Naive B cell (primary cell): ENCODE measurements at places on chromosomes 1 and 21.

DNA sequence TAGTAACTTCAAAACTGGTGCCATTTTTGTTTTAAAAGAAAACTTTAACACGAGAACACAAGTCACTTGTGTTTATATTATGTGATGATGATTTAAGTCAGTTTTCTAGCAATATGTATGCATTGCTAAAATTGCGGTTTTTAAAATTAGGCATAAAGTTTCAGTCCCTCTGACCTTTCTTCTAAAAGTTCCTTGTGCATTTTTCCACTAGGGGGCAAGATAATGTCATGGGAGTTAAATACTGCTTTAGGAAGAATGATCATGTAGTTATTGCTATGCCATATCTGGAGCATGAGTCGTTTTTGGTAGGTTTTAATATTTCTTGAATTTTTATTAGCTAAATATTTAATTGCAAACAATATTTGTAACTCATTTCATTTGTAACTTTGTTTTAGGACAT lies 10.7 kb downstream of the CDC7 start:
- no peak for DNase-seq

DNA sequence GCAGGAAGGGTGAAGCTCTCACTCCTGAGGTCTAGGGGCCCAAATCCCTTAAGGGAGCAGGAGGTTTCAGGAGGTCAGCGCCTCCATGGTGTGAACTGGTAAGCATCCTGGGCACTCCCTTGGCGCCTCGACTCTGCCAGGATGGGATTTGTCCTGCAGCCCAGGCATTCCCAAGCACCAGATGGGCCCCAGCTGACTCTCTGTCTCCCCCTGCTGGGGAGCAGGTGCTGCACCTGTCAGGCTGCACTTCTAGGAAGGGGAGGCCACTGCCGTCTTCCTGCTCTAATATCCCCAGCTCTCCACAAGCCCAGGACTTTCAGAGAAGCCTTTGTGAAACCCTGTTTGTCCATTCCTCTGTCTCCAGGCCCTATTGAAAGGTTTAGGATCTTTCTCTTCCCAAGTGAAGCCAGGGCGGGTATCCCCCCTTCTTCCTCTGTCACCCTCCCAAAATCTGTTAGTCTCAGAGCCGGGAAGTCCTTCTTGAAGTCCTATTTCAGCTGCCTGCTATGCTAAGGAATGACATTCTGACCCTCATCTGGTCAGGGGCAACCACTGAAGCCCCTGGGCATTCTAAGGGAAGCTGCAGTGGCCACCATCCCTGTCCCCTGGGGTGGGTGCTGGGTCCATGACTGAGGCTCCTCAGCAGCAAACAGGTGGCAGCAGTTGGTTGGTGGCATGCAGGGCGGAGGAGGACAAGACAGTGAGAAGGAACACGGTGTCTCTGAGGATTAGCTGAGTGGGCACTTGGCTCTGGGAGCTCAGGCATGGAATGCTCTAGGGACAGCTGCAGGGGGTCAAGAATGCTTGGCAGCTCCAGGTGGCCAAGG lies 3.2 kb downstream of the MYBPH start:
- DNase-seq = peak; percentile 18

- no peak for DNase-seq
Measured at GRCh38 chr1:245986404-245987218, 520.5 kb downstream of the SMYD3 start.

DNA sequence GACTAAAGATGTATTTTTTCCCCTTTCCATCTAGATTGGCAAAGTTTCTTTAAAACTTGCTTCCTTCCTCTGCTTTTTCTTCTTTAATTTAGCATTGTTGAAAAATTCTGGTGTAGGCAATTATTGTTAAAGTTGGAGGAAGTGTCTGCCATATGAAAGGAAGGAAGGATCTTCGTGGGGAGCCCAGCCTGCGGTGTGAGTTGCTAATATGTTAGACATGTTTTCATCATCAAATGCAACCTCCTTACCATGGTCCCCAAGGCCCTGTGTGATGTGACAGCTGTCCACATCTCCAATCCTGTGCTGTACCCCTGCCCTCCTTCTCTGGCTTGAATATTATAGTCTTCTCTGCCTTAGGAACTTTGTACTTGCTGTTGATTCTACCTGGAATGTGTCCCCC lies 81.0 kb upstream of the ZBTB18 start:
- no peak for DNase-seq

DNA sequence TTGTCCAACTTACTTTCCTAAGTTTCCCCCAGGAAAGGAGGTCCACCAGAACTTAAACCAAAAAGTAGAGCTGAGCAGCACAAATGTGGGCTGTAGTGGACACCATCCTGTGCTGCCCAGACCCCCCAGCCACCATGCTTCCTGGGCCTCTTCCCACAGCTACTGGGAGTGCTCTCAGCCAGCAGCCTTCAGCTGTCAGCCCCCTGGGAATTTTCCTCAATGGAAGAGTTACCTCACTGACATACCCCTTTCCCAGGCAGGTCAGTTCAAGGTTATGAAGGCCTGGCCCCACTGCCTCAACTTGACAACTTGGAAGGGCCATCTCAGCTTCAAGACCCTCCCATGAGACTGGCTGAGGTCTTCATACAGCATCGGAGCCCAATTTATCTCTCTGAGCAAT lies 47.7 kb downstream of the CDCP2 start:
- DNase-seq = no peak

- DNase-seq = peak; percentile 17
Measured at GRCh38 chr1:153545067-153546055, at the start of gene S100A4. Gene S100A4 (minus strand): TSS chr1:153545806. CDS start chr1:153544794, 1,012 bp downstream.

- DNase-seq = no peak
Measured at GRCh38 chr21:28669321-28669720, 323.4 kb downstream of the LTN1 start.

GRCh38 chr1:171913385-171913784 lies 72.1 kb downstream of the DNM3 start:
- no peak for DNase-seq

GRCh38 chr1:105914403-105914802 lies 1142.1 kb upstream of the PRMT6 start:
- no peak for DNase-seq

- DNase-seq = no peak
Measured at GRCh38 chr1:61797045-61797755, 54.9 kb downstream of the PATJ start.

GRCh38 chr1:153728305-153729066 lies 636 bp downstream of the INTS3 start:
- DNase-seq = no peak

DNA sequence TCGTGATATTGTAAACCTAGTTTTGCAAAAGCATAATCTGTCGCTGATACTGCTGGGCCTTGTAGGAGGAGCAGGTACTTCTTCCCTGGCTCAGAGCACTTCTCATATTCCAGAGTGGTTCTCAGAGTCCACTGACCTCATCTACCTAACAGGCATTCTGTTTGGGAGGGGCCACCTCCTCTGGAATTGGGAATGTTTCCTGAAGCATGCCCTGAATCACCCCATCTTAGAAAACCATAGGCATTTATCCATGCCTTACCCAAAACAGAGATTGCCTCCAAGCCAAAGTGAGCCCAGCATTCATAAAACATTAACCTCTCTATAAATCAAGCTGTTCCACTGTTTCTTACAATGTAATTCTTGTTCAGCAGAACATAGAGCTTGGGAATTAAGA lies 35.1 kb downstream of the SLC44A3 start:
- DNase-seq = no peak

DNA sequence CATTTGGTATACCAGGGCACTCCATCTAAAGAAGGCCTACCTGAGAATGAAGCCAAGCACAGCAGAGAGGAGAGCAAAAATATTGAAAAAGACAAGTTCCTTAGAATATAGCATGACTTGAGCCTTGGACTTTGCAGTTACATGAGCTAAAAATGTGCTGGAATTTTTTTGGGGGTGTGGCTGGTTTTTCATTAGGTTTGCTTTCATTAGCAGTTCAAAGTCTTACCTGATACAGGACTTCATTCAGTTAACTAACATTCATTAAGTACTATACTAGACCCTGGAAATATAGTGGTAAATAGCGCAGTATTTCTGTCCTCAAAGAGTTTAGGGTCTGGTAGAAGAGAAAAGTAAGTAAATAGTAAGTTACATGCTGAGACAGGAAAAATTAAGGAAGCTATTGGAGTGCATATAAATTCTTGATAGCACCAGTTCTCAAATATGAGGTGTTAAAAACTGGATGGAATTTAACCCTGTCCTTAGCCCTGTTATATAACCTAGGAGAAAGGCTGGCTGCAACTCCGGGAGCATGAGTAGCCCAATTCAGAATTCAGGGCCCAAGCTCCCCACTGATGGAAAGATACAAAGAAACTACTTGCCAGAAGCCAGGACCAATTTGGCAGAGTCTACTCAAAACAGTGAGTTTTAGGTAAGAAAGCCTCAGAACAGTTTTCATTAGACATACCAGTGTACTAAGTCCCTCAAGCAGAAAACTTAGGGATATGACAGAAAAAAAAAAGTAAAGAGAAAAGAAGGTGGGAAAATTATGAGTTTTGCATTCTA lies 3.1 kb upstream of the DOCK7 start:
- no peak for DNase-seq

- DNase-seq = peak; percentile 68
Measured at GRCh38 chr1:43836267-43836951, 97.2 kb upstream of the ARTN start.

DNA sequence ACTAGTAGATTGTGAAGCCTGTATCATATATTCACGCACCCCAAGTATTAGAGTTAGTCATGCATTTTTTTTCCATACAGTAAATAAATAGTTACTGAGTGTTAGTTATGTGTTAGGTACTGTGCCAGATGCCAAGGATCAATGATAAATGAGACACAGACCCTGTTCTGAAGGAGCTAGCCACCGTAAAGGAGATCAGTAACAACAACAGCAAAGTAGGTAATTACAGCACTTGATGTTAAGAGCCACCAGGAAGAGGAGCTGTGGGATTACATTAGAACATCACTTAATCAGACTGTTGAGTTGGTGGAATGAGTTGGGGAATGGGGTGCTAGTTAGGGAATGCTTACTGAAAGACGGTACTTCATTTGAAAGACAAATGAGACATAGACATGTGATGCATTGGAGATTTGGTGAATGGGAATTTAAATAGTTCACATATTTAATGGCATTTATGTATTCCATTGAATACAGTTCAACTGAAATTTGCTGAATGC lies 21.0 kb downstream of the PRKAA2 start:
- DNase-seq = no peak

DNA sequence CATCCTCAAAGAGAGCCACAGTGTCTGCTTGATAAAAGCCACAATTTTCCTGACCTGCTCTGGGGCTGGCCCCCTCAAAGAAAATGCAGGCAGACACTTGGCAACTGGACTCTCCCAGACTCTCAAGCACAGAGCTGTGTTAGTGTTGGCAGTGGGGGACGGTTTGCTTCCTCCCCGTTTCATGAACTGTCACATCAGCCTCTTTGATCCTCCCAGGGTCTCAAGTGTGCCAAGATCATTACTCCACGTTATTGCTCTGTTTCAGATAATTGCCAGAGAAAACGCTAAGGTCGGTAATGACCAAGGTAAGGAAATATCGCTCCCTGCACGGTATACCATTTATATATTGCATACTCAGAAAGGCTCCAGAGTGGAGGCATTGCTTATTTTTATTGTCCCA lies 138.8 kb downstream of the NTMT2 start:
- DNase-seq = no peak

- no peak for DNase-seq
Measured at GRCh38 chr1:180230416-180230790, 339 bp downstream of the LHX4 start.

DNA sequence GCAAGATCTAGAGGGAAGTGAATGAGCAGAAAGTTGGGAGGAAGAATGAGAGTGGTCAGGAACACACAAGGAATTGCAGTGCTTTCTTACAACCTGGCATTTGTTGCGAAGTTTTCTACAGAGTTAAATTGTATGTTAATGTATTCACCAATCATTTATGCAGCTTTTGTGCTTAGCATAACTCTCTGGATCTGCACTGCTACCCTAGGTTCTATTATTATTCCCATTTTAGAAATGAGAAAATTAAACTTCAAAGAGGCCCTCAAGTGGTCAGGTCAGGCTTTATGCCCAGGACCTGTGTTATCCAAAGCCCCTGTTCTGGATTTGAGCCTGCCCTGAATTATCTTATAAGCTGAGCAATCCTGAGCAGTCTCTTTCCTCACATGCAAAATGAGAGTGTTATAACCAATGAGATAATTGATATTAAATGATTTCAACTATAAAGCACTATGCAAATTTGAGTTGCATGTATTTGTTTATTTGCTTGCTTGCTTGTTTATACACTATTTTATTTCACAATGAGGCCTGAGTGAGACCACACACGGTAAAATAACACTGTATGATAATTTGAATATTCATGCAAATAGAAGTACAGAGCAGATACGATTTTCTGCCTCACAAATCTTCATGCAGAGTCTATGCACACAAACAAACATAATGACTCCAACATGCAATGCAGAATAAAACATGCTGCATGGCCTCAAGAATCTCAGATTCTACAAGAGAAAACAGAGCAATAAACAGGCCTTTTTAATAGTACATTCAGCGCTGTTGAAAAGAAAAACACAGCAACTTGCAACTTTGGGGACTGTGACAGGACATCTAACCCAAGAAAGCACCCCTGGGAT lies 323.0 kb downstream of the PLPP3 start:
- DNase-seq = no peak

DNA sequence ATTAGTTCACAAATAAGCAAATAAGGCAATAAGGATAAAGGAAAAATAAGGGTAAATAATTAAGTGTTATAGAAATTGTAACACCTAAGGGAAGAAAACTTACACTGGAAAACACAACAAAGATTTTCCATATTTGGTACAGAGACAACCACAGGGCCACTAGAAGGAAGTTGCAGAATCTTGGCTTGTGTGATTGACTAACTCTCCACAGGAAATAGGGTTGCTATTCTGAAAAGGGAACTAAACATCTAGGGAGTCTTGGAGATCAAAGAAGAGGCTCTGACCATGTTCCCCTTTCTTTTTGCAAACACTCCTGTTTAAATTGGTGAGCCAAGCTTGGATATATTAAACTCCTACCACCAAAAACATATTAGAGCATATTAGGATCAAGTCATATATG lies 59.1 kb downstream of the APCS start:
- no peak for DNase-seq

DNA sequence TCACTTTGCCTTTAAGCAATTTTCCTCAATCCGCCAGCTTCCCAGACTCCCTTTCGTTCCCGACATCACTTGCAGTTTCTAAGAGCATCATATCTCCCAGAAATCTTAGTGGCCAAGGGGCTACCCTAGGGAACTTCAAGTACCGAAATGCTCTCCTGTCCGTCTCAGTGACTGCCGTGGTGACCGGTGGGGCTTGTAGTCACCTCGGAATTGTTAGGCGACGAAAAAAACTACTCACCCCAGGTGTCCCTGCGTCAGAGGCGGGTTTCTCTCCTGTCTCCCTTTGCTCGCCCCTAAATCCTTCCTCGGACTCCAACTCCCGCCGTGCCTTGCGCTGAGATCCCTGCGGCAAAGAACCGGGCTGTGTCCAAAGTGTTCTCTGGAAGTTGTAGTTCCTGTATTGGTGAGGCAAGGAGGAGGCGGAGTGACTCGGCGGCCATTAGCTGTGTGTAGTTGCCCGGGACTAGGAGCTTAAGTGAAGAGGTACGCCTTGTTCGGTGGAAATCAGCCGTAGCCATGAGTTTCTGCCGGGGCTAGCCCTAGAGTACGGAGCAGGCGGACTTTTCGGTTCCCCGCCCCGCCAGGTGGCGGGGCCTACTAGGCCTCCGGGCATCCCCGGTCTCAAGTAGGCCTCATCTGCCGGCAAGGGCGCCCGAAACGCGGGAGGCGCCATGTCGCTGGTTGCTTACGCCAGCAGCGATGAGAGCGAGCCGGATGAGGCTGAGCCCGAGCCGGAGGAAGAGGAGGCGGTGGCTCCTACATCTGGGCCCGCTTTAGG lies at the start of gene PRCC:
TSS of gene PRCC (plus strand) at position 435 of the 778 bp plus-strand sequence. CDS start at position 672, 237 bp downstream.
- DNase-seq = peak; percentile 98

GRCh38 chr1:205199090-205199930 lies 12.2 kb downstream of the DSTYK start:
- DNase-seq = no peak
